ENCODE measurements at places on chromosomes 6 and 20.

GRCh38 chr20:45918779-45919537, 7.0 kb upstream of the PLTP start:
- DNase-seq: no peak

DNA sequence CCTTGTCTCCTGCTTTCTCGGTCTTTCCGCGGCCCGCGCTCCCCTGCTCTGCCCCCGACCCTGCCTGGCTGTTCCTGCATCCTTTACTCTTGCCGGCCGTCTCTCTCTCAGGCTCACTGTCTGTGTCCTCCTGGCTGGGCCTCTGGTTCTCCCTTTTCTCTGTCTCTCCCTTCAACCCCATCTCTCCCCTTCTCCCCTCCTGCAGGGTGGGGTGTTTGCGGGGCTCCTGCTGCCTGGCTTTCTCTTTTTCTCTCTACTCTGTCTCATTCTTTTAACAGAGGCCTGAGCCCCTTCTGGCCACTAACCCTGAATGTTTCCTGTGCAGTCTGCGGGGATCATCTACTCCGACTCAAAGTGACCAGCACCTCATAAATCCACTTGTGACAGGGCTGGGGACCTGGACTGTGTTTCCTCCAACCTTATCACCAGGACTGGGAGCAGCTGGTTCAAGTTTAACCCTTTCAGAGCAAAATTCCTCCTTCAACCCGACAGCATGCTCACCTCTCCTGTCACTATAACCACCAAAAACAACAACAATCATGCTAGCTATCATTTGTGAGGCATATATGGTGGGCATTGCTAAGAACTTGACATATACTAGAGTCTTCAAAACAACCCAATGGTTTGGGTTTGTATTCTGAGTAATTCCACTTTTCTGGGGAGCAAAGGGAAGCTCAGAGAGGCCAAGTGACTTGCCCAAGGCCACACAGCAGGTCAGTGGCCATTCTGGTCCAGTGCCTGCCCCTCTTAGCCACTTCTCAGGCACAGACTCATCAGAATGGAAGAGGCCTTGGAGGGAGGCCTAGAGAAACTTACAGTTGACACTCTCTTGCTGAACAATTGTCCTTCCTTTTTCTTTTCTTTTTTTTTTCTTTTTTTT, 811 bp upstream of the RSPO4 start:
- DNase-seq: no peak

DNA sequence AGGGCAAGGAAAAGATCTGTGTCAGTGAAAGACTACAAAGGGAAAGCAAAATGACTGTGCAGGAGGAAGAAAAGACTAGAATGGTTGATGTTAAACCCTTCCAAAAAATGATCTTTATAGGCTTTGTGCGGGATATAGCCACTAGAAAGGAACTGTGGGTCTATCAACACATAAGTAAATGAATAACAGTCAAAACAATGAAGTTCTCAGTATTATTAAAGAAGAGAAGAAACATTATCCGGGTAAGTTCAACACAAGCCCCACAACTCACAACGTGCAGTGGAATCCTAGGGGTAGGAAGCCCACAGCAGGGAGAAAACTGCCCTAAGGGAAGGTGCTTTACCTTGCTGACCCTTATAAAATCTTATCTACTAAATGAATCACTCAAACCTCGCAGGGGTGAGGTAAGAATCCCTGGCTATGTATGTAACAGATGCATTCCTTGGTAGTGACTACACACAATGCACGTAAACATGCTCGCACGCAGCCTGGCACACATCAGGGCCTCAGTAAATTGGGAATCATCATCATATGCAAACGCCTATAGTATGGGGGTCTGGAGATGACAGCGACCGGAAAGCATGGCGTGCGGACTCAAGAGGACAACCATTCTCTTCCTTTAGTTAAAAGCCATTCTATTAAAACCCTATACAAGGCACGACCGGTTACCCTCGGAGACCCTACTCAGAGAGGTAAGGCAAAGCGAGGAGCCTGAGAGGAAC, 11.3 kb downstream of the TFAP2A start:
- no peak for DNase-seq

GRCh38 chr6:105624021-105624420, 221.1 kb upstream of the PREP start:
- DNase-seq: no peak

DNA sequence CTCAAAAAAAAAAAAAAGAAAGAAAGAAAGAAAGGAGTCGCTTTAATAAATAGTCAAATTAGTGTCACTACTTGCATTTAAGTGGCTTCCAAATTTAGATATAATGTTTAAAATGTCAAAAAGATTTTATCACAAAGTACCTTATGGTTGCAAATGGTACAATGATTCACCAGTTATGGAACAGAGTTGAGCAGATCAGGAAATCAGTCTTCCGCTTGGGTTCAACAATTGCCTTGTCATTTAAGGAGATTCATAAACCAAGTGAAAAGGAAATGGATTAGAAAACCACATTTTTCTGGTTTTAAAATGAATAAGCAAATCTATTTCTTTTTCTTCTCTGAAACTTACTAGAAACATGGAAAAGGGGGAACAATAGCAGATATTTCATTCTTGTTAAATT, 94.8 kb upstream of the PTPRT start:
- DNase-seq: no peak

GRCh38 chr6:135054226-135054568, 425 bp downstream of the HBS1L start:
- DNase-seq: no peak

GRCh38 chr20:56249244-56249955, 868 bp downstream of the MC3R start:
- no peak for DNase-seq

- no peak for DNase-seq
Measured at GRCh38 chr6:146551545-146551944, 7.9 kb downstream of the RAB32 start.

GRCh38 chr20:36795691-36796090, 22.1 kb upstream of the DSN1 start:
- DNase-seq: no peak

DNA sequence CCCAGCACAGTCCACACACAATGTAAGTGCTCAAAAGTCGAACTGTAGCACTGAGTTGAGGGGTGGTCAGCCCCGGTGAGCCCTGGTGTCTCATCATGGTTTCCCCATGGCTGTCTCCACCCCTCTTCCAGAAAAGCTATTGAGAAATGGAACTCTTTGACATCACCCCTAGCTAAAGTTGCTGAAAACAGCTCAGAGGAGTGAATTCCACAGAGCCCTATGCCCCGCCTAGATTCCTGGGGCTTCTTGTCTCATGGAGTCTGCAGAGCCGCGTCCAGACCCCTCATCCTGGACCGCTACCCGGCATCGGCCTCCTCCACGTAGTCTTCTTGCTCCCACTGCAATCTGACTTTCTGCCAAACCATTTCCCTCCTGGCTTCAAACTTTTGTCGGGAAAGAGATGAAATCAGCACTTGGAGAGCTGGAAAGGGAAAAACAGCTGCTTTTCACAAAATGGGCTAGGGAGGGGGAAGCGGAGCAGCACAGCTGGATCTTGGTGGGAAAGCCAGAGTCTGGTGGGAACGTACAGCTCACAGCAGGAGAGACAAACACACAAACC, 132.2 kb downstream of the SNX5 start:
- DNase-seq: no peak

GRCh38 chr20:23193801-23194384, 107.8 kb upstream of the CD93 start:
- no peak for DNase-seq

DNA sequence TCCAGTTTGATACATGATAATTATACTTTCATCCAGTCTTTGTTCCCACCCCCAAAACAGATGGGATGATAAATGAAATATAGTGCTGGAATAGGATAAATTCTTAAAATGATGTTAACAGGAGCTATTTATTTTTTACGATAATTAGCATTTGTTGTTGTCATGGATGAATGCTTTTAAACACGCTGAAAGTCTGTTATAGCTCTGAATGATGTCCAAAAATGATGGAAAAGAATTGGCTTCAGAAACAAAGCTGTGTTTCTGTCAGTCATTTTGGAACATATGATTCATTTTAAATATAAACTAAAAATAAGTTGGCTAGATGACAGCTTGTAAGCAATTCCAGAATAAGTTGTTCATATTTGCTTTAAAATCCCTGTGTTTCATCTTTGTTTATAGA, 237.4 kb downstream of the GRIK2 start:
- DNase-seq: no peak

DNA sequence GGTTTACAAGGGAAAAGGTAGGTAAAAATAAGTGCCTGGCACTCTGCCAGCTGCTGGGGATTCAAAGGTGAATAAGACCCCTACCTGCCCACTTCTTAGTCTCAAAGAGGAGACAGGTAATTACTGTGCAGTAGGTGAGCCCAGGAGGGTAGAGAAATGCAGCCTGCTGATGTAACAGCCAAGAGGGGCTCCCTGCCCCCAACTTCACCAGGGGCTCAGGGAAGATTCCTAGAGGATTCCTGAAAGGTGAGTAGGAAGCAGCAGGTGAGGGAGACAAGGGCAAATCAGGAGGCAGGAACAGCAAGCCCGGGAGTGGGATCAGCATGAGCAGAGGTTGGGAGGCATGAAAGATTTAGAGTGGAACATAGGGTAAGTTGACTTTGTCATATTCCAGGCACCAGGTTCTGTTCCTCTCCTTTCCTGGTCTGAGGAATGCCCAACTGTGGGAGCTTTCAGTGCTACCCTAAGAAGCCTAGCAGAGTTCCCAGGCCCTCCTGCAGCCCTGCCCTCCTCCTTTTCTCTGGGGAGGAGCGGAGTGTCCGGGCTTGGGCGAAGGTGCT, 258.1 kb downstream of the LRFN2 start:
- no peak for DNase-seq

Measured in CD4-positive, alpha-beta T cell treated with Interleukin-6 at 100 ng/mL for 8 hours (primary cell).